ENCODE measurements at places on chromosomes 16 and 17.

DNA sequence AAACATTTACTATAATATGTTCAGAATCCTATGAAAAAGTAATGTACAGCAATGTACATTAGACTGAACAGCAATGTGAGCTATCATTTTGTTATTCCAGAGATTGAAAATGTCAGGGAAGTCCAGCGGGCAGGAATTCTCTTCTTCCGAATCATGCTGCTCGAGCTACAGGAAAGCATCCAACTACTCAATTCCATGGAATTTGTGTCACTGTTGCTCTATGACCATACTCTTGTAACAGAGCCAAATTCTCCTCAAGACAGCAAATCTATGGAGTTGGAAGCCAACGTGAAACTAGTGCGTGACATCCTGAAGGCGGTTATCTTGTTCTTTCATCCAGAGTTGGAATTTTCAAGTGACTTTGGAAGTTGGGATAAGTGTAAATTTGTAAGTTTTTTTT lies 24.8 kb upstream of the NSRP1 start:
- DNase-seq = no peak

GRCh38 chr17:2211661-2212399 lies 91.8 kb downstream of the SMG6 start:
- DNase-seq = no peak

- DNase-seq = no peak
These were observed at the start of gene HOXB9 for GRCh38 chr17:48626245-48627117. Gene HOXB9 (minus strand): TSS chr17:48626358. CDS start chr17:48626269, 89 bp downstream.

- DNase-seq = no peak
These were observed 472 bp upstream of the NME2 start for GRCh38 chr17:51165680-51166197.

DNA sequence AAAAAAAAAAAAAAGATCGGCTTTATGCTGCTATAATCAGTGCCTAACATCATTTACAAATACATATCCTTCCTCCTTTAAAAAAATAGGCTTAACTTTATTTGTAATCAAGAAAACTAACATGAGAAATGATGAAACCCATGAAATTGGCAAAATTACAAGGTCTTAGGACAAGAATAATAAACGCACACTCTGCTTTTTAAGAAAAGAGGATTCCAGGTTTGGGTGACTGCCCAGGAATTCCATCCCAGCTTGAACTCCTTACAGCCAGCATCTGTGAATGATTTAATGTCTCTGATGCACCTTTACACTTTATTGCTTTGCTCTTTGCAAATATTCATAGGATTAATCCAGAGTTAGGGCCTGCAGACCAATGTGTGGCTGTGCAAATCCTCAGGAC lies 196.0 kb downstream of the CBLN1 start:
- DNase-seq = no peak

- DNase-seq = no peak
These were observed 6.1 kb upstream of the MXRA7 start for GRCh38 chr17:76716839-76717215.

DNA sequence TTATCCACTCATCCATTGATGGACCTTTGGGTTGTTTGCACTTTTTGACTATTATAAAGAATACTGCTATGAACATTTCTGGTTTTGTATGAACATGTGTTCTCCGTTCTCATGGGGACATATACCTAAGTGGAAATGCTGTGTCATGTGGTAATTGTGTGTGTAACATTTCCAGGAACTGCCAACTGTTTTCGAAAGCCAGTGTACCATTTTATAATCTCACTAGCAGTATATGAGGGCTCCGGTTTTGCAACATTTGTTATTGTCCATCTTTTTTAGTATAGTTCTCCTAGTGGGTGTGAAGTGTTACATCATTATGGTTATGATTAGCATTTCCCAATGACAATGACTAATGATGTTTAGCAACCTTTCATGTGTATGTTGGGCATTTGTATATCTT lies 5.1 kb upstream of the TRIM25 start:
- DNase-seq = peak; percentile 99

DNA sequence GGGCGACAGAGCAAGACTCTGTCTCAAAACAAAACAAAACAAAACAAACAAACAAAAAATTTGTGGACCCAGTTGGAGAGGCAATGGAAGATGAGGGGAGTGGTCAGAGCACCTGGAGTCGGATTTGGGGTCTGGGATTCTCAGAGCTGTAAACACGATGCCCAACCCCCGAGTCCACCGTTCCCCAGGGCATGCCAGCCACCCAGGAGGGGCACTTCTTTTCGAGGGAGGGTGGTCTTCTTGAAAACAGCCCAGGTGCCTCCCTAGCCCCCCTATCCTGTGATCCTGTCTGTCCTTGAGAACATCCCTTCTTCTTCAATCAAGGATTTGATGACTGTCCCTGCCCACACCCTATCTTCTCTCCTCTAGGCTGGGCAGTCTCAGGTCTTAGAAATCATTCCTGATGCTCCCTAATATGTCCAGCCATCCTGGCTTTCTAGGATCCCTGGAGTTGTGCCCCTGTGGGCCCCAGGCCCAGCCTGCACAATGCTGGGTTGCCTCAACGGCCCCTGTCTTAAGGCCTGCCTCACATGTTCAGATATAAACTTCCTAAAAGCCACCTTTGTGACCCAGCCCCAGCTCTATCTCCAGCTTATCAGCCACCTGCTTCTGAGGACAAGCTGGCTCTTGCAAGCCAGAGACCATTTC lies 3.1 kb upstream of the SLC13A2 start:
- DNase-seq = no peak

GRCh38 chr17:64449545-64449944 lies 630 bp downstream of the MILR1 start:
- peak; percentile 55 for DNase-seq

- DNase-seq = no peak
These were observed 64.8 kb upstream of the AMZ2 start for GRCh38 chr17:68182940-68183551.

- DNase-seq = no peak
These were observed 95.6 kb downstream of the CDH8 start for GRCh38 chr16:61940611-61941010.

- peak; percentile 70 for DNase-seq
These were observed 5.3 kb downstream of the KDM6B start for GRCh38 chr17:7839190-7839875.

- no peak for DNase-seq
These were observed 7.0 kb upstream of the SLC39A11 start for GRCh38 chr17:73099511-73099910.

DNA sequence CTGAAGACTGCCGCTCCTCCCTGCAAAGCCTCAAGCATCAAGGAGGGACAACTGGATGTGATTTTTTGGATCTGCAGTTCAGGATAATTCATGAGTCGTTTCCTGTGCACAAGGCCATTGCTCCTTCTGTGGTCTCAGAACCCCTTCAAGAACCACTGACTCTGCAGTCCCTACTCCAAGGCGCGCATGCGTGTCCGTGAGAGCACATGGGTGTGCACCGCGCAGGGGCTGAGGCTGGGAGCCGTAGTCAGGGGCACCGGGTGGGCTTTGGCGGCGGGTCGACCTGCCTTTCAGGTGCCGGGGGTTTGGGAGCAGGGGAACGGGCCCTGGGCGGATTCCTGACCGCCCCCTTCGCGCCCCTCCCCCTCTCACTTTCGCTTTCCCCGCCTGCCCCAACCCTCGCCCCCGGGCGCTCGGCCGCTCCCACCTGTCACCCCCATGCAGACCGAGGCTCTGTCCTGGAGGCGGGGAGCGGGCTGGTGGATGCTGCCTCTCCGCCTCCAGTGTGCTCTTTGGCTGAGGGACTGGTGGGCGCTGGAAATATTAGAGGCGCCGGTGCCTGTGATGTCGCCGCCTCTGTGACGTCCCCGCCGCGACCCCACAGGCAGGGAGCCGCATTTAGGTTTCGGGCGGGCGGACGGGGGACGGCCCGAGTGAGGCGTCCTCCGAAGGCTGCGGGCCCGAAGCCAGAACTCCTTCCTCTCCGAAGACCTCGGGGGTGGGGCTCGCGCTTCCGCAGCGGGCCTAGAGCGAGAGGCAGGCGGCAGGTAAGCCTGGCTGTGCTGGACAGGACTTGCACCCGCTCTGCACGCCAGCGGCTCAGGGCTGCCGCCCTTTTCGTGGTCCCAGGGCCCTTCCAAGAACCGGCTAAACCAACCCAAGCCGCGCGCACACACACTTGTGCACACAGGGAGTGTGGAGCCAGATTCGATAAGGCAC lies at the start of gene SPATA32:
TSS of gene SPATA32 (minus strand) at position 518 of the 939 bp plus-strand sequence. CDS start at position 440, 78 bp downstream.
- peak; percentile 21 for DNase-seq

- DNase-seq = peak; percentile 37
These were observed 13.5 kb downstream of the MARCHF10 start for GRCh38 chr17:62794666-62794971.

GRCh38 chr17:72412650-72413076 lies 291.8 kb downstream of the SOX9 start:
- no peak for DNase-seq

GRCh38 chr16:85894266-85894665 lies 4.7 kb upstream of the IRF8 start:
- DNase-seq = no peak

DNA sequence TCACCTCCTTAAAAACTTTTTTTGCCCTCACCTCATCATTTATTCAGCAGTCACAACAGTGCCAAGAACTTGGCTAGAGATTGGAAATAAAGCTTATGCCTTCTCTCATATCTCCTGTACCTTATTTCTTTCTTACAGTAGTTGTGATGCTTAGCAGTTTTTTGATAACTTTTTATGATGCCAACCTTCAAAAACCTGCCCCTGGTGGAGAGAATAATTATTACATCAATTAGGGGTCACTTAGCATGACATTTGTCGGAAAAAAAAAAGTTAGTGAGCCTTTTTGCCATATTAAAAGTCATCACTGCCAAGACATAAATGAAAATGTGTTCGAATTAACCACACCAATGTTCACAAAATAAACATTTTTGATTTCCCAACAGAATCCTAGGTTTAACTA lies 296.6 kb downstream of the WWOX start:
- DNase-seq = no peak
